Aorta (tissue), 5 donors: ENCODE measurements at places on chromosomes 7 and 10. TPM values are rescaled to one million over a fixed set of nuclear protein-coding genes. Genes with fewer than 3 reads are reported as not detected.
A peak's percentile ranks its signal among the peaks of the same experiment; 100 is the strongest.

- DNase-seq, result peak; percentile 37
Measured at GRCh38 chr7:2044883-2045471, 187.8 kb downstream of the MAD1L1 start.

DNA sequence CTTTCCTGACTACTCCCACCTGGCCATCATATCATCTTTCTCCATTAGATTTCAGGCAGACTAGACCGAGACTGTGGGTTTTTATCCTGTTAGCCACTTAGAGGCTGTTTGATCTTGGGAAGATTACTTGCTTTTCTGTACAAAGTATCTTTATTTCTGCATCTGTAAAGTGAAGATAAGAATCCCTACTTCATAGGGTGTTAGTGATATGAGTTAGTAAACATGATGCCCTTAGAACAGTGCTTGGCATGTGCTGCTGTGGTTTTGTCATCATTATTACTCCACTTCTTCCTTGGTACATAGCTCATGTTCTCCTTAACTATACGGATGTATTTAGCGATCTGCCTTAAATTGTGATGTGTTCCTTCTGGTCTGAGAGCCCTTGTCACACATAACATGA lies 165.2 kb downstream of the AUTS2 start:
- no peak for DNase-seq

GRCh38 chr10:109987452-109988211 lies 20.2 kb upstream of the ADD3 start:
- no peak for DNase-seq

SRGN gene
- 168 TPM for total RNA-seq

DNA sequence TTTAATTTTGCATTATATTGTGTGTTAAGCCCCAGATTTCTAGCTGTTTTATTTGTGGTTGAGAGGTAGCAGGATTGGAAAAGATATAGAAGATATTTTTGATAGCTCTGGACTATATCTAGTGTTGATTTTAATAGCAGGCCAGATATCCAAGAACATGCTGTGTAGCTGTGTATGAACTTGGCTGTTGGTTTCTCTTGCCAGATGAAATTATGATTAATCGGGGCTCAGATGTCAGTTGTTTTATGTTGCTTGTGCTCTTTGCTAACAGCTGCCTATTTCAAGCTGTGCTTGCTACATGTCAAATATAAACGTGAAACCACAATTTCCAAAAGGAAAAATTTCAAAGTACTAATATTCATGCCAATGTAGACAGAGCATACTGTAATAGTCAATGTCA lies 141.1 kb downstream of the GRM3 start:
- no peak for DNase-seq

- no peak for DNase-seq
Measured at GRCh38 chr7:86667732-86668131, 24.0 kb downstream of the GRM3 start.

- DNase-seq, result no peak
Measured at GRCh38 chr10:23338886-23339285, 5.7 kb downstream of the C10orf67 start.

WEE2 gene
- 0.12 TPM for total RNA-seq
